ENCODE measurements at places on chromosomes 7 and 10. TPM values are rescaled to one million over a fixed set of nuclear protein-coding genes. Genes with fewer than 3 reads are reported as not detected.
A peak's percentile ranks its signal among the peaks of the same experiment; 100 is the strongest.

Gene NXPH1
- total RNA-seq = not detected

Gene TBC1D12
- 26.1 TPM for total RNA-seq

- H3K27me3 ChIP-seq = no peaks in the 10 kb centered on the region
- H3K4me3 ChIP-seq = no peak overlapping the region
- H3K36me3 ChIP-seq = no peaks in the 10 kb centered on the region
- H3K27ac ChIP-seq = no peak overlapping the region
- H3K4me1 ChIP-seq = no peaks in the 10 kb centered on the region
- no peak for DNase-seq
These were observed 35.5 kb upstream of the PPIF start for GRCh38 chr10:79311581-79312407.

GRCh38 chr7:100465702-100466311 is 1.7 kb upstream of the SPACDR start:
- no peak overlapping the region for H3K4me3 ChIP-seq
- H3K4me1 ChIP-seq = peaks cover 14% of the 10 kb centered on the region
- no peak overlapping the region for H3K27ac ChIP-seq
- DNase-seq = peak; percentile 83
- no peaks in the 10 kb centered on the region for H3K36me3 ChIP-seq

- peaks cover 4% of the 10 kb centered on the region for H3K4me1 ChIP-seq
- H3K27ac ChIP-seq = no peak overlapping the region
- DNase-seq = no peak
- no peaks in the 10 kb centered on the region for H3K36me3 ChIP-seq
- H3K4me3 ChIP-seq = no peak overlapping the region
These were observed 114.8 kb downstream of the RAB18 start for GRCh38 chr10:27618906-27619305.

- no peaks in the 10 kb centered on the region for H3K36me3 ChIP-seq
- H3K4me1 ChIP-seq = no peaks in the 10 kb centered on the region
- no peaks in the 10 kb centered on the region for H3K27me3 ChIP-seq
These were observed 202.2 kb downstream of the CACNA2D1 start for GRCh38 chr7:82241356-82241755.

GRCh38 chr10:70513848-70514309 is 35.3 kb downstream of the PALD1 start:
- H3K4me1 ChIP-seq = peaks cover 7% of the 10 kb centered on the region
- H3K27me3 ChIP-seq = no peaks in the 10 kb centered on the region
- no peaks in the 10 kb centered on the region for H3K36me3 ChIP-seq
- no peak overlapping the region for H3K27ac ChIP-seq

- H3K27ac ChIP-seq = peak overlapping the region; percentile 31
- DNase-seq = peak; percentile 51
- peaks cover 16% of the 10 kb centered on the region for H3K4me1 ChIP-seq
These were observed 1.1 kb upstream of the ZNF467 start for GRCh38 chr7:149774237-149775175.

DNA sequence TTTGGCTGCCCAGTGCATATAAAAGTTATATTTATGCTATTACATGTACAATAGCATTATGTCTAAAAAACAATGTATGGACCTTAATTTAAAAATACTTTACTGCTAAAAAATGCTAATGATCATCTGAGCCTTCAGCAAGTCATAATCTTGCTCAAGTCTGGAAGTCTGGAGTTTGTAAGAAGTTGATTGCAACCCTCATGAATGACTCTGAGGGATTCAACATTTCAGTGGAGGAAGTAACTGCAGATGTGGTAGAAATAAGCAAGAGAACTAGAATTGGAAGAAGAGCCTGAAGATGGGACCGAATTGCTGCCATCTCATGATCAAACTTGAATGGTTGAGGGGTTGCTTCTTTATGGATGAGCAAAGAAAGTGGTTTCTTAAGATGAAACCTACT is 13.0 kb upstream of the ADAMTS14 start:
- H3K36me3 ChIP-seq = no peaks in the 10 kb centered on the region
- no peak overlapping the region for H3K4me3 ChIP-seq
- no peak for DNase-seq

Measured in hepatocyte (in vitro differentiated cells).